Left cardiac atrium (tissue), 4 donors: ENCODE measurements at places on chromosomes 12 and 14.
A peak's percentile ranks its signal among the peaks of the same experiment; 100 is the strongest.

DNA sequence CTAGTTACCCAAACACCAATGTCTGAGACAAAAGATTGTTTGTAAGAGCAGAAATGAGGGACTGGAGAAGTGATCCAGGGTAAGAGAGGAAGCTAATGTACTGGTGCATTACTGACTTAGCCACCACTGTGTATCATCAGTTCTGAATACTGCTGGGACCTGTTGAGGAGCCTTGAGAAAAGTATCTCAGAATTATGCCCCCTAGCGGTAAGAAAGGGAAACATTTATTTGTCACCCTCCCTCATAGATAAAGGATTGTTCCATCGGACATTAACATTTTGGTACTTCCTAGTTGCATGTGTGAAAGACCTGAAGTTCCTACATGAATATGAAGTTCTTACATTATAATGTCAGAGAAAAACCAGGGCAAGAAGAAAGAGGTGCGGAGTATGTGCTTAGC lies 612.5 kb downstream of the FSCB start:
- no peak for DNase-seq

DNA sequence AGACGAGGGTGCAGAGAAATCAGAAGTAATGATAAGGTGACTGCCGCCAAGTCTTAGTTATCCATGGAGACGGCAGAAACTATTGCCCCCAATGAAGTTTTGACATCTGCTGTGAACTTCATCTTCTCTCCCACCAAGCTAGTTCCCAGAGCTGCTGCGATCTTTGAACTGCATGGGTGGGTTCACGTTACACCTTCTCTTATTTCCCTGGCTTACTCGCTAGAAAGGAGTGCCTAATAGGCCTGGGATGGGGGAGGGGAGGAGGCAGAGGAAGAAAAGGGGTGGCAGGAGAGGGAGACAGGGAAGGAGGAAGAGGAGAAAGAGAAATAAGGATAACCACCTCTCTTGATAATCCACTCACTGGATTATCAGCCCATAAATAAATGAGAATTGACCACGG lies 157.1 kb downstream of the NTF3 start:
- DNase-seq = no peak

- no peak for DNase-seq
Observed at GRCh38 chr12:126627596-126627995, 1562.4 kb downstream of the AACS start.

DNA sequence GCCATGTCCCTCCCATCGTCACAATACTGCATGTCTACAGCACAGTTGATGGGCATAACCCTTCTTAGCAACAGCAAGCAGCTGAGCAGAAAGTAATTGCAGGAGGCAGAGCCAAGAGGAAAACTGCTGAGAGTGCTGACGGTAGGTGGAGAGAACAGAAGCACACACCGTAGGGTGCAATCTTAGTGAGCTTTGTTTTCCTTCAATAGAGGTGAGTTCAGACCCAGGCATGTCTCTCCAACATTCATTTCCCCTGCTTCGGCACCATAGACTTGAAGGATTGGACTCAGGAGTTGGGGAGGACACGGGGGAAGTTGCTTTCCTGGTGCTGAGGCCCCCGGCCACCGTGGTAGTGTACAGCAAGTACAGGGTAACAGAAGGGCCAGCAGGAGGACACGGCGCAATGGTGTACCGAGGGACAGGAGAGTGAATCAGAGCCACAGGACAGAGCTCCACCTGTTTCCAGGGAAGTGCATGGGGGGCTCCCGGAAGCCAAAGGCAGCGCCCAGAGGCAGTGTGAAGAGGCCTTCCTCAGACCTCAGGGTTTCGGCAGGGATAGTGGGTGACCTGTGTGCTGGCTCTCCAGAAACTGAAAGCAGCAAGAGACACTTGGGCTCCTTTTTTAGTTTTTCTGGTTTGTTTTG lies 36.3 kb upstream of the SINHCAF start:
- no peak for DNase-seq

DNA sequence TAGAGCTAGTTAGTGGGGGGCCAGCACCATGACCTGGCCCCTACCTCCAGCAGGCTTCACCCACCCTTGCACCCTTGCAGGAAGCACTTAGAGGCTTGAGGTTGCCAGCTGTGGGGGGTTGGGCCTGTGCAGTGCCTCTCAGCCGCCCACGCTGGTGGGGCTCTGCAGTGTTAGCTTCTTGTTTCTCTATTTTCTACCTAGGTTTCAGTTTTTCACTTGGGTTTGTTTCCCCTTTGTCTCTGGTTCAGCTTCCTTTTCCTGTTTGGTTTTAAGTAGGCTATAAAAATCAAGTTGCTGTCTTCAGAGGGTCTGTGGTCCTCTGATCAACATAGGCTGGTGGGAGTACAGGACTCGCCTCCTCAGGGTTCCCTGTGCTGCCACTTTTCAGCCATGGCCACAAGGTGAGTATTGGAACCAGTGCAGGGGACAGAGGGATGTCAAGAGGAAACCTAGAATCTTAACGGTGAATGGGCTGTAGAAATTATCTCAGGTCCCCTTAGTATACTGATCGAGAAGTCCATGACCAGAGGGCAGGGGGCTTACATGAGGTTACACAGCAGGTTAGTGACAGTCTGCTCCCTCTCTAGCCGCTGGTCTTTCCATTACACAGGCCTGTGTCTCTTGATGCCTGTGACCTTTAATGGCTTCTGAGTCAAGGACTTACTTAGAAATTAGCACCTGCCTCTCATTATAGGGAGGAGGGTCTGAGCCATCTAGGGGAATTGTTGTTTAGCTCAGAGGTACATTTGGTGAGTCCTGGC lies at the start of gene EVL:
Gene EVL (plus strand): TSS at position 312 of the 761 bp plus-strand sequence. CDS start 79 bp downstream, at position 391.
- peak; percentile 39 for DNase-seq

DNA sequence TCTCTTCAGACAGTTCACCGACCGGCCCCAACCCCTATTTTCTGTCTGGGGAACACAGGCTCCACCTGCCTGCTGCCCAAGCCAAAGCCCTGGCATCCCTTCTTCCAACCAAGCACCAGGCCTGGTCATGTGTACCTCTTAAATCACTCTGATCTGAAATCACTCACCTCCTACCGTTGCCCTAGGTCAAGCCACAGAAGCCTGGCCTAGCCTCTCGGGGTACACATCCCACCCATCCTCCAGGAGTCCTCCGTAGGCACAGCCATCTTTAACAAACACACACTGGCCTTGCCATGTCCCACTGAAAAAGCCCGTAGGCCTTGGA lies 81.8 kb downstream of the IRF2BPL start:
- no peak for DNase-seq

GRCh38 chr12:104643819-104644669 lies 187.3 kb downstream of the CHST11 start:
- DNase-seq = no peak

DNA sequence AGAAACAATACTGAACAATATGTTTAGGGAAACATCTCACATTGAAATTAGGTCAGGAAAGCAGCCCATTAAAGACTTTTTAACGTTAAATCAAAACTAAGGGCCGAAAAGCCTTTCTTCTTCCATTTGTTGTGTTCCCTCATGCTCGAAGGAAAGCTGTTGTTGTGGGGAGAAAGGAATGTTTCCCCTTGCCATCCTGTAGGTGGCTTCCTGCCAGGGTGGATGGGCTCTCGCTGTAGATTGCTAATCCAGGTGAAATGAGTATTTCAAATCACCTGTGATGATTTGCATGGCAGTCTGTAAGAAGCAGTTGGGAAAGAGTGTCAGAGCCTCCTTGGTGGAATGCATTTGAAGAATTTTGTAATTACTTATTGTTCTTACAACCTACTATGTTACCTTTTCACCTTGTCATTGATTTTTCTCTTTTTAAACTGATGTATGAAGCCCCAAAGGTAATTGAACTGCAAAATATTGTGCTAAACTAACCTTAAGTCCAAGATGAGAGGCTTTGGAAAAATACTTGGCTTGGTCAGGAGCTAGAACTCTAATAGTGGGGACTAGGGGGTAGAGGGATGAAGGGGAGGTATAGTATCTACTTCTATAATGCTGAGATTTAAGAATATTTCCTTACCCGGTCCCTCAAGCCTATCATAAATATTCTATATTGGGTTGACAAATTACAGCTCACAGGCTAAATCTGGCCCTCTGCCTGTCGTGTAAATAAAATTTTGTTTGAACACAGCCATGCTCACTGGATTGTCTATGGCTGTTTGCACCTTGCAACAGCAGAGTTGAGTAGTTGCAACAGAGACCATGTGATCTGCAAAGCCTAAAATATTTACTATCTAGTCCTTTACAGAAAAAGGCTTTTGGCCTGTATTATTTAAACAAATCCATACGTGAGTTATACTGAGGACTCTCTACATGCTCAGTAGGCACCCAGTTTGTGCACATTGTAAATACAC lies 7.7 kb upstream of the DCP1B start:
- DNase-seq = no peak

DNA sequence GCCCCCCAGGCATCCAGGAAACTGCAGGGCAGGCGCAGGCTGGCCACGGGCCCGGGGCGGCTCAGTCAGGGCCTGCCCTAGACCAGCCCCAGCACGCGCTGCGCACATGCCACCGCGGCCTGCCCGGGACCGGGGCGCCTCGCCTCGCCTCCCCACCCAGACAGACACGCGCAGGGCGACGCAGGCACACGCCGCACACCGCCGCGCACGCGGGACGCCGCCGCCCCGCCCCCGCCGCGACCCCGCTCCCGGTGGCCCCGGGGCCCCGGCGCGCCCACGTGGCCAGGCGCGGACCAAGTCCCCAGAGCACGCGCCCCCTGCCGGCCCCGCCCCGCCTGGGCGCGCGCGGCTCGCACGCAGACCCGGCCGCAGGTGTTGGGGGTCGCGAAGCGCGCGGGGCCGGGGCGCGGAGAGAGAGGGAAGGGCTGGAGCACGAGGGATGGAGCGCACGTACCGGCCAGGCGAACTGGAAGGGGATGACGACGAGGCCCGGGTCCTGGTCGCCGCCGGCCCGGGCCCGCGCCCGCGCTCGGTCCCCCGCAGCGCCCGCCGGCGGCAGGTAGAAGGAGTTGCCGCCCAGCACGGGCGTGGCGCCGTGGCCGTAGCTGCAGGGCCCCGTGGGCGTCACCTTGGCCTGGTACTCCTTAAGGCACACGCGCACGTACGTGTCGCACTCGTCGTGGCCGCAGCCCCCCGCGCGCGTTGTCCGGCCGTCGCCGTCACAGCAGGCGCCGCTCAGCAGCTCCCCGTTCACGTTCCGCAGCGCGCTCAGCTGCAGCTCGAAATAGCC lies 1.1 kb downstream of the JAG2 start:
- no peak for DNase-seq

- no peak for DNase-seq
Observed at GRCh38 chr12:6813363-6813762, 8.3 kb upstream of the GPR162 start.

DNA sequence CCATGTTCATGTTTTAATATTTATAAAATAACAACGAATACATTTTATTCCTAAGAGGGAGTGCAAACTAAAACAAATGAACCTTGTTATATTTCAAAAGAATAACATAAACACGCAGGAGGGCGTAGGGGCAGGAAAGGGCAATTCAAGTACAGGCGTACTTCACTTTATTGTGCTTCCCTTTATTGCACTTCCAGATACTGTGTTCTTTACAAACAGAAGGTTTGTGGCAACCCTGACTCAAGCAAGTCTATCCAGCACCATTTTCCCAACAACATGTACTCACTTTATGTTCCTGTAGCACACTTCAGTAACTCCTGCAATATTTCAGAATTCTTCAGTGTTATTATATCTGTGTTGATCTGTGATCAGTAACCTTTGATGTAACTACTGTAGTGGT lies 84.6 kb upstream of the PLEKHA5 start:
- no peak for DNase-seq

- no peak for DNase-seq
Observed at GRCh38 chr14:20988717-20989470, 886 bp upstream of the METTL17 start.

GRCh38 chr12:130227641-130228040 lies 65.4 kb downstream of the FZD10 start:
- DNase-seq = no peak

- no peak for DNase-seq
Observed at GRCh38 chr12:45681465-45681864, 48.0 kb upstream of the ARID2 start.

DNA sequence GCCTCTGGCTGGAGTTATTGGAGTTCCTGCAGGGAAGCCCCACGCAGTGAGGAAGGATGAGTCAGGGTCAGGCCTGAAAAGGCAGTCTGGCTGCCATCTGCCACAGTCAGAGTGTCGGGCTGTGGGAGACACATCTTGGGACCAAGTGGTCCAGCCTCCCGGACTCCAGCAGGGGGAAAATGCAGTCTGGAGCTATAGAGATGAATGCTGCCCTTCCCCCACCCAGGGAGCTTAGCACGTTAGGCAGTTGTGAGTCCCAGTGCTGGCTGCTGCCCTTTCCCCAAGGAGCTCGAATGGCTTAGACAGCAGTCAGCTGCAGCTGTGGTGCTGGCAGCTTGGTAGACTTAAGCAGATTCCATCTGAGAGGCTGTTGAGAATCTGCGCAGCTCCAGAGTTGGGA lies 8.2 kb upstream of the NTS start:
- peak; percentile 34 for DNase-seq

DNA sequence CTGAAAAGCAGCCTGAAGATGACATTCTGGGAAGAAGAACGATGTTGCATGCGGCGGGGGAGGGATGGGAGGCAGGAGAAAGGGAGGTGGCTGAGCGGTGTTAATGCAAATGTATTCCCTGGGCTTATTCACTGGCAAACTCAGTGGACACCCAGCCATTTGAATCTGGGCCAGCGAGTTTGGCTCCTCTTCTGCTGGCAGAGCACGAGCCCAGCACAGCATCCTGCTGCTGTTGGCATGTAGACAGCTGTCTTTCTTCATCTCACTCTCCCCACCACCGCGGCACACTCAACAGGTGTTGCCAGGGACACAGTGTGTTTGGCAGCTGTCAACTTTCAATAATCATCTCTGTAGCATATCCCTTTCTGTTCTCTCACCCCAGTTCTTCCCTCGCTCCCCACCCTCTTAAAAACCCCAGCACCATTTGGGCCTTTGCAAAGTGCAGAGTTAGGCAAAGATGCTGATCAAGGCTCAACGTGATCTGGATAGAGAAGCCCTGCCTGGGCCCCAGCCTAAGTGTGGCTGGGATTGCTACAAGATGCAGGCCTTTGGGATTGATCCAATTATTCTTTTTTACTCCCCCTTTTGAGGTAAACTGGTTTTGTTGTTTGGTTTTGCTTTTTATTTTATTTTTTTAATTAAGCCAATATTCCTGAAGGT lies 131.9 kb downstream of the EXOC5 start:
- peak; percentile 27 for DNase-seq

DNA sequence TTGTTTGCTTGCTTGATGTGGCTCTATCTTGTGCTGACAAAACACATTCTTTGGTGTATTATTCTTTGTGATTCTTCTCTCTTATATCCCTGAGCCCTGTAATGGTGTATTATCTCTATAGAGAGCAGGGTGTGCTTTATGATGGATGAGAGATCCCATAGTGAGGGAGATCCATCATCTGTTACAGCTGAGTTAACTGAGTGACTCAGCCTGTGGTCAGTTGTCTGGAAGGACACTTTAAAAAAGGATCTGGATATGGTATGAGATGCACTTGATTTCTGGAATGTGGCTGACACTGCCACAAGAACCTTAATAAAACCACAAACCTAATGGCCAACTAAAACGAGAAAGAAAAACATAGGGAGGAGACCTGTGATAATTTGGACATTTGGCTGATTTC lies 461.4 kb upstream of the SYT1 start:
- no peak for DNase-seq

DNA sequence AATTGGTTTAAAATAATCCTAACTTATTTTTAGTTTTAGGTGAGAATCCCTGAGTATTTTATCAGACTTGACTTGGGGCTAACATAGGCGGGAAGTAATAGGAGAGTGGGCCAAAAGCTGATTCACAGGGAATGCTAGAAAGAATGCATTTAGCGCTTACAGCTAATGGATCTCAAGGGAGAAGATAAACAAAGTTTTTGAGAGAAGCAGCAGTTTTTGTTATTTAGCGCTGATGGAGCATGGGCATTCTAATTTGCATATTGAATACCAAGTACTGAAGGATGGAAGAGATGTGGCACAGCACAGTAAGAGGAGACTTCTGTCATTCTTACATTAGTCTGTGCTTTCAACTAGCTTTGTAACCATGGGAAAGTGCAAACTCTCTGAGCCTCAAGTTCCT lies 436.0 kb upstream of the FBXO33 start:
- no peak for DNase-seq
